ENCODE measurements at places on chromosomes 3 and 15.

DNA sequence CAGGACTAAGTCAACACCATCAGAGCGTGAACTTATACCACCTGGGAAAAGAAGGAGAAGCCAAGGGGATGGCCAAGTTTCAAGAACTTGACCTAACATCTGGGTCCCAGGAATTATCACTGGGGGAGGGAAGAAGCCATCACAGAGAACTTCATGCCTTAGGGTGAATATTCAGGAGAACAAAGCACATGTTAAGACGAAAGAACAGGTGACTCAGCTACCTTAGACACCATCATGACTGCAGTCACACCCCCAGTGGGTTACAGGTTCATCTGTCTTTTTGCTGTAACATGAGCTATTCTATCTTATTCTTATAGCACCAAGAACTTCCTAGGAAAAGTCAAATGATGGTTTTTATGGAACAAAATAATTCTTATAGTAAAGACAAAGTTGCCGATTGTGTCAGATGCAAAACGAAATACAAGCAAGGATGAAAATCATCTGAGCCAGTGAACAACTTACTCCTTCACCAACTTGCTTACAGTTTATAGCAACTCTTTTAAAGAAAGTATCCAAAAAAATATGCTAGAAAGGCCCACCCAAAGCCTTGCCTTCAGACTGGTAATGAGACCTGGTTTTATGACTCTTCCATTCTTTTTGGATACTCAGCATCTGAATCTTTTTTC is 72.0 kb downstream of the TPRA1 start:
- DNase-seq = no peak

DNA sequence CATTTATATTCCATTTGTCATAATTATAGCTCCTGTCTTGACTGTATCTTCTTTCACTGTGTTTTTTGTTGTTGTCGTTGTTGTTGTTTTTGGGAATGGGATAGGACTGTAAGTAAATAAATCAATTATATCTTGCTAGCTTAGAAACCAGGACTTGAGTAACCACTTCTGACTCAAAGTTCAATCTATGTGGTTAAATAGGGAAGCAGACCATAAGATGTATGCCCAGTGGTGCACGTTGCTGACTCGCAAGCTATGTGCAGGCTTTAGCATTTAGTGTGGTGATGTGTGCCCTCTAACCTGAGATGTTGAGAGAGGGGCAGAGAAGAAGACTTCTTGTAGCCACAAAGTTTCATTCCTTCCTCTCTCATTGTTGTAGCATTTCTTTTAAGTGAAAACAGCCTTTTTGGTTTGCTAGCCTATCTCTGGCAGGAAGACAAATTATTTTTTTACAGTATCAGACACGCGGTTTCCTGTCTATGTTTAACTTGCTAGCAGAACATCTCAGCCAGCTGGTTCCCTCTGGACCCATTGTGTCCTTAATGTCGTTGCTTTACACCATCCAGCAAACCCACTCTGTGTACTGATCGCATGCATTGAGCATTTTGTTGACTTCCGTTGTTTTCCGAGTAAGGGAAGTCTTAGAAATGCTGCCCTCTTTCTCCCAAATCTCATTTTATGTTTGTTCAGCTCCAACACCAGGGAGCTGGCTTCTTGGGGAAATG is 52.1 kb downstream of the TGFBR2 start:
- DNase-seq = peak; percentile 27

DNA sequence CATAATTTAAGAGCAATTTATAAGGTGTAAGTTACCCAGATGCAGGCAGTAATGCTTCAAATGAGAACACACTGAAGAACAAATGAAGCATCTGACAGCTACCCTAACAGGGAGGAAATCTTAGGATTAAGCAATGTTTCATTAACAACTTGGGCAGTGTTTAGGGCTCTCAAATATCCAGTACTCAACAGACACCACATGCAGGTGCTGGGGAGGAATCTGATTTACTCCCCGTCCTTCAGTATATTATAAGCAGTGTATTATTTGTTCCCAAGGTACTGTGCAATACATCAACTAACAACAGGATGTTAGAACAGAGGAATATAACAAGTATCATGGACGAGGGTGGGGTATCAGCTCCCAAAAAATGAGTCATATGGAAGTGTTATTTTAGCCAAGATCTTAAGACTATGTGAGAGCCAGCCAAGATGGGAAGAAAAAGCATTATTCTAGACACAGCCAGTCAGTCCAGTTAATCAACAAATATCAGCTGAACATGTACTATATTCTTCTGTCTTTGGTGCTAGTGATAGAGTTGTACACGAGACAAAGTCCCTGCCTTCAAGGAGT is 20.4 kb downstream of the BTBD1 start:
- no peak for DNase-seq

DNA sequence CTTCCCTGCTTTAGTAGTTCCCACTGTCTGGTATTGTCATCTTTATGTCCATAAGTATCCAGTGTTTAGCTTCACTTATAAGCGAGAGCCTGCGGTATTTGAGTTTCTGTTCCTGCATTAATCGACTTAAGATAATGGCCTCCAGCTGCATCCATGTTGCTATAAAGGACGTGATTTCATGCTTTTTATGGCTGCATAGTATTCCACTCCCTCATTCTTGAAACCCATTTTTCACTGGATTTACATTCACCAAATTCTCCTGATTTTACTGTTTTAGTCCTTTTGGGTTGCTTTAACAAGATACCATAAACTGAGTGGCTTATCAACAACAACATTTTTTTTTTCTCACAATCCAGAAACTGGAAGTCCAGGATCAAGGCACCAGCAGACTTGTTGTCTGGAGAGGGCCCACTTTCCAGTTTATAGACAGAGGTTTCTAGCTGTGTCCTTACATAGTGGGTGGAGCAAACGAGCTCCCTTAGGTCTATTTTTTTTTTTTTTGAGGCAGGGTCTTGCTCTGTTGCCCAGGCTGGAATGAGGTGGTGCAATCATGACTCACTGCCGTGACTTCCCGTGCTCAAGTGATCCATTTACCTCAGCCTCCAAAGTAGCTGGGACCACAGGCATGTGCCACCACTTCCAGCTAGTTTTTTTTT is 6.1 kb upstream of the TICRR start:
- no peak for DNase-seq

- DNase-seq = no peak
Measured at GRCh38 chr15:99441444-99441800, 124.4 kb upstream of the MEF2A start.

DNA sequence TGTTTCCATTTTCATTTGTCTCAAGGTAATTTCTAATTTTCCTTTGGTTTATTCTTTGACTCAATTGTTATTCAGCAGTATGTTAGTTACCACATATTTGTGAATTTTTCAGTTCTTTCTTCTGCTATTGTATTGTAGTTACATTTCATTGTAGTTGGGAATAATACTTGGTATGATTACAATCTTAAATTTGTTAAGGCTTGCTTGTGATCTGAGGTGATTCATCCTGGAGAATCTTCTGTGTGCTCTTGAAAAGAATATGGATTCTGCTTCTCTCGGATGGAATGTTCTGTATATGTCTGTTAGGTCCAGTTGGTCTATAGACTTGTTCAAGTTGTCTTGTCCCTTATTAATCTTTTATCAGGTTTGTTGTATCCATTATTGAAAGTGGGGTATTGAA is 63.4 kb upstream of the VEPH1 start:
- DNase-seq = no peak

- DNase-seq = no peak
Measured at GRCh38 chr3:141808586-141808985, 45.4 kb downstream of the GRK7 start.

GRCh38 chr15:88218557-88219221 is 37.9 kb downstream of the NTRK3 start:
- DNase-seq = no peak

DNA sequence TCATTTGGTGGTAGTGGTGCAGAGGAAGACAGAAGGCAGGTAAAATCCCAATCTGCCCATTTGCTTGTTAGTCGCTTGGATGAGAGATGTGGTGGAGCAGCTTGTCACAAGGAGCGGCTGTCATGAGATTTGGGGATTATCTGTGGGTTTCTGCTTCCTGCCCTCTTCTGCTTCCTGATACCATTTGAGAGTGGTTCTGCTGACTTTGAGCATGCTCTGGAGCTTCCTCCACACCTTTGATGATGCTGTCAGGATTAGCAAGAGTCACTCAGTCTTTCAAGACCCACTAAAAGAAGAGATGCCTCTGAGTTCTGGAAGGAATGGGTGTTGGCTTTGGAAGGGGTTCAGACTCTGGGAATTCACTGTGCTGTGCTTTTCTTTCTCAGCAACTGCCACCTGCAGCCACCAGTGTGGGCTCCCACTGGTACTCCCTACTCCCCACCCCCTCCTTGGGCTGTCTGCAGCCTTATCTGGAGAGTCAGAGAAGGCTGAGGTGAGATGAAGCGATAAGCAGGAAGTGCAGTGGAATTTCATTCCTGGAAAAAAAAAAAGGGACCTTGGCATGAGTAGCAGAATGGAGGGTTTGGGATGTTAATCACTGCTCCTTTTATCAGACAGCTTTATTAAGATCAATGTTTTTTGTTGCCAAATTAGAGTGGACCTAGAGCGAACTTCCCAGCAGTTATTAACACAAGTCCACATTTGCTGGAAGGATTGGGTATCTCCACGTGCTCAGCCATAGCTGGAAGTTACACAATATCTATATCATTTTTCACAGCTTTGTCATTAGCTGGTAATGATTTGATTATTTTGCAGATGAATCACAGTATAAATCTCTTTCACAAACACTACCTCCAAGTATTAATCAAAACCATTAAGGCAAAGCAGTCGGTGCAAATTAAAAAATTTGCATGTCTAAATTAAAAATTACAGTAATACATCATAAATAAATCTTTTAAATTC is 233.0 kb upstream of the SATB1 start:
- DNase-seq = no peak

- no peak for DNase-seq
Measured at GRCh38 chr3:158106766-158107471, 699 bp upstream of the SHOX2 start.

DNA sequence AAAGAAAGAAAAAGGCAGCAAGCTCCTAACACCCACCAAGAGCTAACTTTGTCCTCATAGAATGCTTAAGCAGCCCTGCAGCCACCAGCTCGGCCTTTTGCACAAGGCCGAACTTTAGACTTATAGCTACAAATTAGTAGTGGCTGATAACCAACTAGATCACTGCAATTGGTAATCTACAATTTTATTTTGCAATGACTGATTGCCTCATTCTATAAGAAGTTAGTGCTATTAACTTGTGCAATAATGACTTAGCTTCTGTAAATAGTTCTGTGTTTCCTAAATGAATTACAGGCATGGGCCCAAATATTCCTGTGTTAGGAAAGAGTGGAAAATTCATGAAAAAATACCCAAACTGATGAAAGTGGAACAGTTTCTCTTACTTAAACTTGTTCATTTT is 284.8 kb upstream of the CFAP20DC start:
- no peak for DNase-seq

DNA sequence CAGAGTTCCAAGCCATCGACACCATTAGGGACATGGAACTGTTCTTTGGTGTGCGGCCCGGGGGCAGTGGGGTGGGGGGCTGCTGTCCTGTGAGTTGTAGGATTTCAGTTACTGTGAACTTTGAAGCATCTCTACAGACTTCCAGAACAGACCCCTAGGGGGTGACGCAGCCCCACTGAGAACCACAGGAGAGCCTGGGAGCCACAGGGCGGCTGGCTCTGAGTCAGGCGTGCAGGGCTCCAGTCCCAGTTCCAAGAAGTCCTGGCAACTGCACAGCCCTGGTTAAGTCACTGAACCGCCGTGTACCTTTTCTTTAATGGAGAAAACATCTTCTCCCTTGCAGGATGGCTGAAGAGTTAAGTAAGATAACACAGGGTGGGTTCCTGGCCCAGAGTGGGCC is 23.5 kb upstream of the LRTM1 start:
- DNase-seq = no peak

- no peak for DNase-seq
Measured at GRCh38 chr15:70320482-70320881, 222.8 kb upstream of the TLE3 start.

GRCh38 chr3:187131981-187132380 is 7.3 kb downstream of the RPL39L start:
- no peak for DNase-seq

DNA sequence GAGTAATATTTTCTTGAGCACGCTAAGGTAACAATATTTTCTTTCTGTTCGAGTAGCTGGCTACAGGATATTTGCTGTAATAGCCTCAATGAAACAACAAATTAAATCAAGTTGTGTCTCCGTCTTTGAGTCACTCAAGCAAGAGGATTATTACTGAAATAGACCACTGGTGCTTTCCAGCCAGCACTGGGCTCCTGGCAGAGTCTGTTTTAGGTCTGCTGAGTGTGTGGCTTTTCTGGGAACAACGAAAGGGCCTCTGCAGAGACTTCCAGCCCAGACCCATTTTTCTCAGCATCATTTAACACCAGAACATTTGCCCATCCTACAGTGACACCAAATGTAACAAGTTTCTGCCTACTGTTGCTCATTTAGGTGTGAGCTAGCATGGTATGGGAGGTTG is 652.9 kb downstream of the MAGI1 start:
- DNase-seq = no peak

- DNase-seq = no peak
Measured at GRCh38 chr15:50235794-50236193, 29.7 kb downstream of the HDC start.

- DNase-seq = no peak
Measured at GRCh38 chr3:195153653-195154052, 117.3 kb downstream of the XXYLT1 start.

DNA sequence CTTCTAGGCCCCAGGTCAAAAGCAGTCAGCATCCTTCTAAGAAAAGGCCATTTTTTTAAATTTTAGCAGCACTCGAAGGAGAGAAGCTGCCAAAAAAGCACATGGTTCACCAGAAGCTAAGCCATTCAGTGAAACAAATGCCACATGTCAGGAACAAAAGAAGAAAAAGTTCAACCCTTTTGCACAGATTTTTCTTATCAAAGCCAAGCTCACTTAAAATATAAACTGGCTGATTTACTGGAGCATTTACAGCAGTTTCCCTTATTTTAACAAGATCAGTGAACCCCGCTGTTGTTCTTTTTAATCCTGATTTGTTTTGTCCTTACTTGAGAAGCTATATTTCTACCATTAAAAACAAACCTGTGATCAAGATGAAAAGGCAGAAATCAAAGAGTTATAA is 46.5 kb upstream of the SYNPR start:
- DNase-seq = no peak

DNA sequence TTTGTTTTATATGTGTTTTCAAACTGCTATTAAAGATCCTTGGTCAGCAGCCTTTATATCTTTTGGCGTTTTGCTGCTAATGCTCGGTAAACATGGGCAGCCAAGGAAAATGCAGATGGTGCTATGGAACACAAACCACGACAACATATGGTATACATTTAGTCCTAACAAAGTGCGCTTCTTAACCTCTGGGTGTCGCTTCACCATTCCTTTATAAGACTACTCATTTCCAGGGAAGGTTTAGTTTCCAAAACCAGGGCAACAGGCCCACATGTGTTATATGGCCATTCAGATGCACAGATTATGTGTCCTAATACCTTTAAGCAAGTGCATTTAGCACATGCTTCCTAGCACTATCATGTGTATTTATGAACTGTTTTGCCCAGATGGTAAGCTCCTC is 14.7 kb downstream of the SHOX2 start:
- no peak for DNase-seq

GRCh38 chr3:70982284-70982683 is 601.2 kb downstream of the FOXP1 start:
- DNase-seq = no peak

All from activated effector memory CD4-positive, alpha-beta T cell treated with Interleukin-2 at 50 U/mL for 16 hours (primary cell).